ENCODE measurements at places on chromosomes 7 and 10.
A peak's percentile ranks its signal among the peaks of the same experiment; 100 is the strongest.

DNA sequence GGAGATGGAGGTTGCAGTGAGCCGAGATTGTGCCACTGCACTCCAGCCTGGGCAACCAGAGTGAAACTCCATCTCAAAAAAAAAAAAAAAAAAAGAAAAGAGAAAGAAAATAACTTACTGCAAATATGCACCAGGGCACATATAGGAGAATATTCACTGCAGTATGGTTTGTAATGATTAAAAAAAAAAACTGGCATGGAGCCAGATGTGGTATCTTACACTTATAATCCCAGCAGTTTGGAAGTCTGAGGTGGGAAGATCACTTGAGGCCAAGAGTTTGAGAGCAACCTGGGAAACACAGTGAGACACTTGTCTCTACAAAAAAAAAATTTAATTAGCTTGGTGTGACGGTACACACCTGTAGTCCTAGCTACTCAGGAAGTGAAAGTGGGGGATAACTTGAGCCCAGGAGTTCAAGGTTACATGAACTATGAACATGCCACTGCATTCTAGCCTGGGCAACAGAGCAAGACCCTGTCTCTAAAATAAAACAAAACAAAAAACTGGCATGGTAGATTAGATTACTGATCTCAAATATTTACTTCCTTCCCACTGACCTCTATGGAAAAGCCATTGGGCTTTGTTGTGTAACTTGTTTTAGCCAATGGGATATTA is 85.6 kb downstream of the MICU1 start:
- no peak for DNase-seq

- DNase-seq, result no peak
These were observed 9.9 kb downstream of the TASOR2 start for GRCh38 chr10:5694573-5694972.

DNA sequence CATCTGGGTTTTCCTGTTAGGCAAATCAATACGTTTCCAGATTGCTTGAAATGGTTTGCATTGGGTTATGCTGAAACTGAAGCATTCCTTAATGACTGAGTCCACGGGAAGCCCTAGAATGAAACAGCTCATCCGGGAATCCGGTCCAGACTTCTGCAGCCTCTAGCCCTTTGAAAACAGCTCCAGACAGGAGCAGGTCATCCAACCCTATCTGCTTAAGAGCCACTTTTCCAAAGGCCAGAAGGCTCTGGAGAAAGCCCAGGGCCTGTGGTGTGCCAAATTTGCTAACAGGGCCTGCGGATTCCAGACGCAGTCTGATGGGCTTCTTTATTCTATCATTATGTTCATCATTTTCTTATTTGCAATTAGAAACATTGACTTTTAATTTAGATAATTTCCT is 265.4 kb downstream of the SKIDA1 start:
- peak; percentile 68 for DNase-seq

- no peak for DNase-seq
These were observed 87.1 kb downstream of the NKX6-2 start for GRCh38 chr10:132698761-132699391.

DNA sequence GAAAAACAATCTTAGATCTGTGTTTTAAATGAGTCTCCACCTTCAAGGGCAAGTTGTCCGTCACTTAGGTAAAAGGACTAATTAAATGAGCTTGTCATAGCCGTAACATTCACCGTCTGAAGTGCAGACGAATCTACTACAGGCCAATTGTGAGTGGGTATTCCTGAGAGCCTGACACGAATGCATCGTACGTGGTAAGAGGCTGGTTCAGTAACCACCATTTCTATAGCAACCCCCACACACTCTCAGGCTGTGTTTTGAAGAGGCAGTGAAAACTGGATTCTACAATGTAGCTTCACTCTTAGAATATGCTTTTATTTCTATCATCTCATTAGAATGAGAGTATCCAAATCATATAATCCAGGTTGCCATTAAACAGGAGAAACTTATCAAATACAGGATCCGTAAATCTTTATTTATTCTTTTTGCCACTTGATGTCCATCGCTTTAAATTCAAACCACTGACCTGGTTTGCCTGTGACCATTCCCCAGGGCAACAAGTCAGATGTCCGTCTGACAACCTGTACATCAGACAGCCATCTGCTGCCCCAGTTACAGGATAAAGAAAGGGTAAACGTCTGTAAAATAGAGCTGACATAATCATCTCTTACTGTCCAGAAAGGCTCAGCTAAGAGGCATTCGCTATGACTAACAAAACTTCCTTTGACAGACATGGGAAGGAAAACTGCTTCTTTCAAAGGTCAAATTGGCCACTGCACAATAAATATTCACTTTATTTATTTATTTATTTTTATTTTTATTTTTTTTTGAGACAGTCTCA is 70.3 kb upstream of the NMT2 start:
- peak; percentile 55 for DNase-seq

GRCh38 chr10:91689731-91690168 is 56.9 kb upstream of the PPP1R3C start:
- no peak for DNase-seq

DNA sequence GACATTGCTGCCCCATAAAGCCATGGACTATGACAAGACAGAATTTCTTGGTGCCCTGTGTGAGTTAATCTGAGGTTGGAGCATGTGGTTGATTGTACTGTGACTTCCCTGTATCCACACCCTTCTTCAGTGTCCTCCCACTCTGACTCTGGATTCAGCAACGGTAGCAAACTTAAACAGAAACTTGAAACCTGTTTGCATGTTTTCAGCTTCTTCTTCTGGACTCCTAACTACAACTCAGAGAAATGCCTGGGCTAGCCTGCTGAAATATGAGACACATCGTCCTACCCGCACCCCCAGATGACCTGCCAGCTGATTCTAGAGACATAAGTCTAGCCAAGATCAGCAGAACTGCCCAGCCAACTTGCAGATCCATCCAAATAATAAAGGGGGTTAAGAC is 78.4 kb downstream of the IPMK start:
- DNase-seq, result peak; percentile 4

DNA sequence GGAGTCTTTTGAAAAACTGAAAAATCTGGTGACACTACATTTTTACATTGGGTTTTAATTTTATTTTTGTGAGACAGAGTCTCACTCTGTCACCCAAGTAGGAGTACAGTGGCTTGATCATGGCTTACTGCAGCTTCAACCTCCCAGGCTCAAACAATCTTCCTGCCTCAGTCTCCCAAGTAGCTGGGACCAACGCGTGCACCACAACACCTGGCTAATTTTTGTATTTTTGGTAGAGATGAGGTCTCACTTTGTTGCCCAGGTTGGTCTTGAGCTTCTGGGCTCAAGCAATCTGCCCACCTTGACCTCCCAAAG is 11.5 kb downstream of the MPLKIP start:
- no peak for DNase-seq

- no peak for DNase-seq
These were observed 20.3 kb downstream of the COL1A2 start for GRCh38 chr7:94414980-94415379.

DNA sequence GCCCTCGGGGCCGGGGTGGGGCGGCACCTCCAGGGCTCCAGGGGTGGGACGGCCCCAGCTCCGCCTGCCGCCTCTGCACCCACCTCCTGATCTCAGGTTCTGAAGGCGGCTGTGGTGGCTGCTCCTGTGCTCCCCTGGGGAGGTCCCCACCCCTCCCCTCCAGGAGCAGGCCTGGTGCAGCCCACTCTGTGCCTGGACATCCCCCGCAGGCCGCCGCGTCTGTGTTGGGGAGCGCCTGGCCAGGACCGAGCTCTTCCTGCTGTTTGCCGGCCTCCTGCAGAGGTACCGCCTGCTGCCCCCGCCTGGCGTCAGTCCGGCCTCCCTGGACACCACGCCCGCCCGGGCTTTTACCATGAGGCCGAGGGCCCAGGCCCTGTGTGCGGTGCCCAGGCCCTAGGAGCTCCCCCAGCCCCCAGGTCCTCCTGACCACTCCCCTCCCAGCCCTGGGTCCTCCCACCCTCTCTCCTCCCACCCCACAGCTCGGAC is 5.5 kb downstream of the CYP2W1 start:
- DNase-seq, result no peak

DNA sequence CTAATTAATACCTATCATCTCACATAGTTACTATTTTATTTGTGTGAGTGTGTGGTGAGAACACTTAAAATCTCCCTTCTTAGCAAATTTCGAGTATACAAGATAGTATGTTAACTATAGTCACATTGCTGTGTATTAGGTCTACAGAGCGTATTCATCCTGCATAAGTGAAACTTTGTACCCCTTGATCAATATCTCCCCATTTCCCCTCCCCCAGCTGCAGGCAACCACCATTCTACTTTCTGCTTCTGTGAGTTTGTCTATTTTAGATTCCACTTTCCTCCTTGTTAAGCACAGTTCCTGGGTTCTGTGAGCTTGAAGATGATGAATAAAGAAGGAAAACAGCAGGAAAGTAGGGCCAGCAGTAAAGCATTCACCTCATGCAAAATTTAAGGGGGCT is 42.4 kb downstream of the MRPS33 start:
- DNase-seq, result no peak

DNA sequence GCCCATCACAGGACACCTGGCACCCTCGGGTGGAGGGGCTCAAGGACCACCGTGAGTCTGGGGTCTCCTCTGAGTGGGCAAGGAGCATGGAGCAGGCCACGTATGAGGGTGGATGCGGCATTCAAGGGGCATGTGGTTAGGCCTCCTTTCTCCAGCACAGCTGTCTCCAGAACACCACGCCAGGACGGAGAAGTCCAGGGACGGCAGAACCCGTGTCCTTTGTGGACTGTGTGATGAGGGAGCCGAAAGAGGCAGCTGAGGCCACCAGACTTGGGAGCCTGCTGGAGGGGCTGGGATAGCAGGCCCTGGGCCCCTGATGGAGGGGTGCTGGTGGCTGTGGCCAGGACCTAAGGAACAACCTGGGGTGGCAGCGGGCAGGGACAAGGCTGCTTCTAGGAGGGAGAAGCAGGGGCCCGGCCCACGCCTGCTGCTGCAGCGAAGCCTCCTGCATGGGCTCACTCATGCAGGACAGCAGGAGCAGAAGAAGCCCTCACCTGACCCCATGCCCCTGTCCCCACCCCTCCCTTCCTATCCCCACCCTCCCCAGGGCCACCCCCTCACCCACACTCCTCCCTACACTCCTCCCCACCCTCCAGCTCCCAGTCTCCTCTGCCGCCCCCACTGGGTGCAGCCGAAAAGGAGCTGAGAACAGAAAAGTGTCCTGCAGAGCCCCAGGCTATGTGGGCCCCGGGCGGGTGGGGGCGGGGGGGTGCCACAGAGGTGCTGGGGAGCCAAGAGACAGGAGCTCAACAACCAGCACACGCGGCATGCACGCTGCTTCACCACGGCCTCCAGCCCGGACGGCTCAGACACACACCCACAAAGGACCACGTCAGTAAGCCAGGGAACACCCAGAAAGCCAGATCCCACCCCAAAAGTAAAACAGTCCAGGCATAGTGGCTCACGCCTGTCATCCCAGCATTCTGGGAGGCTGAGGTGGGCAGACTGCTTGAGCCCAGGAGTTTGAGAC is 29.7 kb downstream of the ZFAND2A start:
- DNase-seq, result no peak

DNA sequence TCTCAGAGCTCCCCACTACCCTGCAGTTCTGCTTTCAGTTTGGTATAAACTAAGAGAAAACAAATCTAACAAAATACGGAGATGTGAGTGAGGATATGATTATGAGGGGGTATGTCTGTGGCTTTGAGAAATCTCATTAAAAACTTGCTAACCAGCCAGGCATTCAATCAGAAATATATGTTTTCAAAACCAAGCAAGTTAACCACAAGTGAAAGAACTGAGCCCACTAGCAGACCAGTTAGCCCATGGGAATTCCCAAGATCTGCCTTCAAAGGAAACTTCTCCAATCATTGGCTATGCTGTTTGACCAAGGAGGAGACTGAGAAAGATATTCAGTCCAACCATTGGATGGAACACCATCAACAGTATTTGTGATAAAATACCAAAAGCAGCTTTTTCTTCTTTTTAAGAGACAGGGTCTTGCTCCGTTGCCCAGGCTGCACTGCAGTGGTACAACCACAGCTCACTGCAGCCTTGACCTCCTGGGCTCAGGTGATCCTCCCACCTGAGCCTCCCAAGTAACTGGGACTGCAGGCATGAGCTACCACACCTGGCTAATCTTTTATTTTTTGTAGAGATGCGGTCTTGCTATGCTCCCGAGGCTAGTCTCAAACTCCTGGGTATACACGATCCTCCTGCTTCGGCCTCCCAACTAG is 41.2 kb downstream of the FGFR2 start:
- no peak for DNase-seq

DNA sequence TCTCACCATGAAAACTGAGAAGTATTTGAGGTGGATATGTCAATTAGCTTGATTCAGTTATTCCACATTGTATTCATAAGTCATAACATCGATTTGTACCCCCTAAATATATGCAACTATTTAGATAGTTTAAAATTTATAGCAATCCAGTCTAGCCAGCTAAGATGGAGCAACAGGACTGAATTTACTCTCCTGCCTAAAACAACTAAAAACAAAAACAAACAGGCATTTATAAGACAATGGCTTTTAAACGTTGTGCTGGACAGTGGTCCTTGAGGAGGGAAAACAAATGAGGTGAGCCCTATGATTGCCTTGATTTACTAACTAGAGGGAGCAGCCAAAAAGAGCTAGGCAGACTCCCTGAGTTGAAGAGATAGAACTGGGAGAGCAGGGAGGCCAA is 814 bp upstream of the GPAM start:
- peak; percentile 6 for DNase-seq

GRCh38 chr10:120465138-120465537 is 8.1 kb downstream of the PLPP4 start:
- no peak for DNase-seq

DNA sequence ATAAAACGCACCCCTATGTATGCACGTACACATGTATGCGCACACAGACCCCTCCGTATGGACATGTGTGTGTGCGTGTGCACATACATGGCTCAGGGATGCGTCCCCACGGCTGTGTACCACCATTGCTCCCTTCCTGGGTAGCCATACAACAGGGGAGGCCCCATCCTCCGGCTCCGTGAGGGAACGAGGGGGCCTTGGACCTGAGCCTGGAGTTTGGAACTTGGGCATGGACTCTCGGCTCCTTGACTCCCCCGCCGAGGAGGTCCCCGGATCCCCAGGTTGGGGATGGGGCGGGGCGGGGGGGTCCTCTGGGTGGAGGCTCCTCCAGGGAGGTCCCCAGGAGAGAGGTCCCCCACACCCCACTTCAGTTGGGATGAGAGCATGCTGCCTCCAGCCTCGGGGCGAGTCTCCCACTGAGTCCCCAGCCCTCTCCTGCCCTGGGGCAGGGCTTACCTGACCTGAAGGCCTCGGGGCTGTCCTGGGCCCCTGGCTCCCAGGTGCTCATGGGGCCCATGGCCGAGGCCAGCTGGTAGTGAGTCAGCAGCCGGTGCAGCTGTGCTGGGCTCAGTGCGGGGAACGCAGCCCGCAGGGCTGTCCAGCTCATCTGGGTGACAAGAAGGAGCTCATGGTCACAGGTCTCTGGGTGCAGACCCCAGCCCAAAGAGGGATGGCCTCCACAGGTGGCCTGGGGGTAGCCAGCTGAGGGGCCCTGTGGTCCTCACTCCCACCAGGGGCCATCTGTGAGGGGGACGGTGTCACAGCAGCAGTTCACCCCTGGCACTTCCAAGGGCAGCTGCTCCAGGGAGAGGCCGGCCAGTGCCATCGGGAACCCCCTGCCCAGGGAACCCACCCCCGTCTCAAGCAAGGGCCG is 29.9 kb downstream of the AP5Z1 start:
- DNase-seq, result no peak

Measured in cerebellar cortex (tissue), 1 donor.